ENCODE measurements at places on chromosomes 7 and 10.

GRCh38 chr10:34808801-34809745 is 6.0 kb downstream of the PARD3 start:
- no peak for DNase-seq

GRCh38 chr10:101759309-101760247 is 16.3 kb downstream of the FGF8 start:
- DNase-seq: no peak

DNA sequence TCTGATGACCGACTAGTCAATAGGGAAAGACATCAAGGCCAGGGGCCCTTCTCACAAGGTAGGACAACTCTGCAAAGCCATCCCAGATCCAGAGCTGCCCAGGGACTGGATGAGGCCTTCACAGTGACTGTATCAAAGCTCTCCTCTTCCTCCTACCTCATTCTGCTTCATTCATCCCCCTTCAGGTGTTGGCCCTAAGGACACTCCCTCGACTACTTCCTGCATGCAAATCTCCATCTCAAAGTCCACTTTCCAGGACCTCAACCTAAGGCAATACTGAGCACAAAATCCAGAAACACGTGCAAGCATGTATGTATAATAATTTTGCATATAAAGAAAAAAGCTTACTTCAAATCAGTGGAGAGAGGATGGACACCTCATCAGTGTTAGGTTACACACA is 25.1 kb downstream of the DPY19L1 start:
- no peak for DNase-seq

GRCh38 chr10:31587691-31588090 is 268.7 kb downstream of the ZEB1 start:
- DNase-seq: no peak

DNA sequence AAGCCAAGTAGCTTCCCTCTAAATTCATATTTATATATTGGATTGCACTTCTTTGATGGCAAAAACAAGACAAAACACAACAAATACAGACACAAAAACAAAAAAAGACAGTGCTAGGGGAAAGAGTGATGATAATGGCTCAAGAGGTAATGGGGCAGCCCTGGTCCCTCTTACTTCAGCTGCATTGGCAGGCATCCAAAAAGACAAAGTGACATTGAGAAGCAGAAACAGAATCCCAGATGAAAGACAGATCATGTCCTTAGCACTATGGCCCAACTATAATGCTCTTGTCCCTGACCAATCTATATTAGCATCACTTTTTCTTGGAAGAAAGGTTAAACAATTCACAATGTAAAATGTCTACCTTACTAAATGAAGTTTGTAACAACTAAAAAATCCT is 76.2 kb downstream of the GPR85 start:
- DNase-seq: no peak
